ENCODE measurements at places on chromosomes 11 and 22. TPM values are rescaled to one million over a fixed set of nuclear protein-coding genes. Genes with fewer than 3 reads are reported as not detected.

Gene BATF2
- total RNA-seq = 0.61 TPM

Gene C11orf65
- 0.21 TPM for total RNA-seq

Gene CDC42EP2
- total RNA-seq = 16.3 TPM

Gene CABP4
- not detected for total RNA-seq

Gene CCDC88B
- 7.6 TPM for total RNA-seq

Gene PHF21B
- 1.0 TPM for total RNA-seq

Gene LRP4
- 7.1 TPM for total RNA-seq

Gene PRR33
- not detected for total RNA-seq

Gene NLRP14
- total RNA-seq = not detected

Gene P4HA3
- total RNA-seq = 48.3 TPM

Gene SYT8
- 0.32 TPM for total RNA-seq

Gene GTSE1
- total RNA-seq = 35.3 TPM

Gene MYO7A
- 1.3 TPM for total RNA-seq

Gene OR6M1
- total RNA-seq = not detected

Gene UCP3
- 0.89 TPM for total RNA-seq

Gene OR52N4
- total RNA-seq = not detected

Gene OR8D1
- not detected for total RNA-seq

Gene ANO9
- 1.4 TPM for total RNA-seq

Gene ANO5
- total RNA-seq = 2.2 TPM

Gene NRGN
- 6.0 TPM for total RNA-seq

Gene ROBO3
- total RNA-seq = 3.4 TPM

Gene MS4A14
- total RNA-seq = not detected

Gene LSP1
- 3.1 TPM for total RNA-seq

Gene ALKBH3
- 26.0 TPM for total RNA-seq

Gene TP53I11
- total RNA-seq = 36.6 TPM

Gene MEI1
- not detected for total RNA-seq

Gene OR8G1
- total RNA-seq = not detected

Gene E2F8
- total RNA-seq = 5.6 TPM

Gene YWHAH
- 133 TPM for total RNA-seq

Gene TECTA
- total RNA-seq = 0.05 TPM

Gene UPK3A
- total RNA-seq = not detected

Gene CTSF
- total RNA-seq = 32.9 TPM

Gene DEUP1
- total RNA-seq = not detected

Gene OR52A1
- not detected for total RNA-seq

Gene MUC5AC
- 1.8 TPM for total RNA-seq

Gene FXYD2
- 16.3 TPM for total RNA-seq

Gene CCDC116
- not detected for total RNA-seq

Gene GAB4
- not detected for total RNA-seq

Gene NDUFS8
- total RNA-seq = 251 TPM

Gene RTN4R
- total RNA-seq = 13.5 TPM

Gene TRAPPC4
- total RNA-seq = 57.8 TPM

Gene KRTAP5-7
- total RNA-seq = not detected
